Stimulated activated CD4-positive, alpha-beta T cell treated with anti-CD3 and anti-CD28 coated beads, Interleukin-15, amount 100 ng/mL, for 24 hours (primary cell): ENCODE measurements at places on chromosomes 4 and X.

DNA sequence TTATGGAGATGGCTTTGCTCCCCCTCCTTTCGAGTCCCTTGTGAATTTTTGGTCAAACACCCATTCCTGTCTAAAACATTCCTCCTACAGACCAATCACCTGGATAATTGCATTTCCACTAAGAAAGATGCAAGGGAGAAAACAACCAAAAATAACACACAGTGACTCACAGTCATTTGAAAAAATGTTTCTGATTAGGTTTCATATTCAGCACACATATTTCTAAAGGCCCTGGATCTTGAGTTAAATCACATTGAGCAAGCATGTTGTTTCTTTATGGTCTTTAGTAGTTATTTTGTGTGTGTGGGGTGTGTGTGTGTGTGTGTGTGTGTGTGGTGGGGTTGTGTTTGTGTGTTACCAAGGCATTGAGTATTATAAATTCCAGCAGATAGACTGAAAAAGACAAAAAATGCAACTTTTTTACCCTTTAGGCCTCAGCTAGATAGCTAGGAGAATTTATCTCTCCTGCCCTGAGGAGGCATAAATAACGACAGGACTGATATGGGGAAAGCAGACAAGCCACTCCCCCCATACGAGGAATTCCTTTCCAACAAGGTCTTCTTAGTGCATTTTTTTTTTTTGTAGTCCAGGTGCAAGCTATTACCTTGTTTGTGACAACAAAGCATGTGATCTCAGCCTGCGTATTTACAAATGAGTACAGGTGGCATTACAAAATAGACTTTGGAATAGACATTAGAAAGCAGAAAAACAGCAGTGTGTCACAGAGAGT is 265.4 kb upstream of the ADGRL3 start:
- DNase-seq = no peak

- no peak for DNase-seq
These were observed 10.6 kb downstream of the OTC start for GRCh38 chrX:38363046-38363445.

DNA sequence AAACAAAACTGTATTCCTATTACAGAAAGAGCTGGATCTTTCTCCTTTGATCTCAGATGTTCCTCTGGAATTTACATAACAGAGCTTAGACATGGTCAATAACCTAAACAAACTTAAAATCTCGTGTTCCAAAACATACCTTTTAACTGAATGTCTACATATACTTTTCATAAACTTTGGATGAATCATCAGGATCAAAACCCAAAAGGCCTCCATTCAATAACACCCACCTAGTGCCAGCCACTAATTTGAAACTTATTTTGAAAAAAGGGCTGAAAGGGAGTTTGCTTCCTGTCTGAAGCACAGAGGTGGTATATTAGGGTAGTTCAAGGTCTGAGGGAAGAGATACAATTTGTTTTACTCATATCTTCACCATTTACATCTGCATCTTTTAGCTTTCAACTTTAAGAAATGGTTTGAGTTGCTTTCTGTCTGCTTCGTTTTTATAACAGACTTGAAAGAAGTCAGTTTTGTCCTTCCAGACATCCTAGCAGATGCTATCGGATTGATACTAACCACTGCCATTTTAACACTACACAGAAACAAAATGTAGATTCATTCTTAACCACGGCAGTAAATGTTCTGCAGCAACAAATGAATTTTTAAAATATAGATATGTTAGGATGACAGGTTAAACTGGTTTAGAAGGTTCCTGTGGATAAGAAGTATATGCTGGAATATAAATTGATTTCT is 242.8 kb upstream of the DKK2 start:
- DNase-seq = no peak

- DNase-seq = no peak
These were observed 223.4 kb downstream of the VEGFC start for GRCh38 chr4:176569301-176569700.

DNA sequence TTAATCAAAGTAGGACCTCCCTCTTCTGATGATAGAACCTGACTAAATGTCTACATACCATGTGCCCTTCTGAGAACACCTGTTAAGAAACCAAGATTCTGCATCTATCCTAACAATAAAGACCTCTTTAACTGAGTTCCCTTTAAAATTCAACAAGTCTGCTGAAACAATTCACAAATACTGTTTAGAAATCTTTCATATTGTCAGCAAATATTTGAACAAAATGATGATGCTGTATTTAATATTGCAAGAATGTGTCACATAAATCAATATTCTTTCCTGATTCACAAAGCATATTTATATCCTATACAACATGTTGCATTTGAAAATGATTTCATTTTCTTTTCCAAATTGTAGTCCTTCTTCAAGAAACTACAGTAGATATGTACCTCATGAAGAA is 59.6 kb upstream of the BMPR1B start:
- no peak for DNase-seq

- no peak for DNase-seq
These were observed 42.5 kb upstream of the MAP3K15 start for GRCh38 chrX:19557822-19558221.

DNA sequence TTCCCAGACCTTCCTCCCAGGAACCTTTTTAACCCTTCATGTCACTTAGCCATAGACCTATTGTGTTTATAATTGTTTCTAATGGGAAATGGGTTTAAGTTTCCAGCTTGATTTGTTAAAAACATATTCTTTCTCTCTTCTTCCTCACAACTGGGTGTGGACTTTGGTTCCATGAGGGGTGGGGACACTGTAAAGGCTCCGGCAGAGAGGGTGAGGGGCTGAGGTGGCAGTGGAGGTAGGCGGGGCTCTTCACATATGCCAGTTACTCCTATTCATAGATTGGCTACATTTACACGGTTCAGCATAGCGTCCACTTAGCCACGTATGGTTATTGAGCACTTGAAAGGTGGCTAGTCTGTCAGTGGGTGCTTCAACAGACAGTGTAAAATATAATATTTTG is 7.8 kb downstream of the INTS6L start:
- no peak for DNase-seq

GRCh38 chrX:111123125-111123524 is 27.1 kb downstream of the PAK3 start:
- DNase-seq = no peak

GRCh38 chrX:110755061-110755460 is 40.6 kb downstream of the CHRDL1 start:
- DNase-seq = no peak

DNA sequence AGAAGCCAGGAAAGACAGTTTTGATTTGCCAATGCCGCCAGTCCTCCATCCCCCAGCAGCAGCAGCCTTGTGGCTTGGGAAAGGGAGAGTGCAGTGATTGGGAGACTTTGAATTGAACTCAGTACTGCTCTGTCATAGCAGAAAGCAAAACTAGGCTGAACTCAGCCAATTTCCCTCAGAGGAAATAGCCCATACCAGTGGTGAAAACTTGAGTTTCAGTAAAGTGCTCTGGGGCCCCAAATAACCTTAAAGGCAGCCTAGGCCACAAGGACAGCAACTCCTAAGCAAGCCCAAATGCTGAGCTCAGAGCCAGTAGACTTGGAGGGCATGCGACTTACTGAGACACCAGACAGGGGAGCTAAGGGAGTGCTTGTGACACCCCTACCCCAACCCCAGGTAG is 2.0 kb upstream of the PROM1 start:
- DNase-seq = no peak

- peak; percentile 87 for DNase-seq
These were observed 35.7 kb upstream of the TBC1D14 start for GRCh38 chr4:6873792-6874461.

DNA sequence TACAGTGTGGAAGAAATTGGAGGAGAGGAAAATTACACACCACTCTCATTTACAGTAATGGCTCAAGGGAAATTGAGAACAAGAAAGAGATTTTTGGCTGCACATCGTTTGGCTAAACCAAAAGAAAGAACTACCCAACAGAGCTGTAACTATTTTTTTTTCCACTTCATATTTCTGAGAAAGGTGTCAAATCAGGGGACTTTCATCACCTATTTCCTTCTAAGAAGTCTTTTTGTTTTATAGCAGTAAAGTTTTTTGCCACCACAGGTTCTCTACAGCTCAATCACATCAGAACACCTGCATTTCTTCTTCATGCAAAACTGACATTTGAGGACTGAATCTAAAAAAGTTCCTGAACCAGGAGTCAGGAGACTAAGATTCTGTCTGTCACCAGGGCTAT is 57.5 kb upstream of the TNIP3 start:
- no peak for DNase-seq

DNA sequence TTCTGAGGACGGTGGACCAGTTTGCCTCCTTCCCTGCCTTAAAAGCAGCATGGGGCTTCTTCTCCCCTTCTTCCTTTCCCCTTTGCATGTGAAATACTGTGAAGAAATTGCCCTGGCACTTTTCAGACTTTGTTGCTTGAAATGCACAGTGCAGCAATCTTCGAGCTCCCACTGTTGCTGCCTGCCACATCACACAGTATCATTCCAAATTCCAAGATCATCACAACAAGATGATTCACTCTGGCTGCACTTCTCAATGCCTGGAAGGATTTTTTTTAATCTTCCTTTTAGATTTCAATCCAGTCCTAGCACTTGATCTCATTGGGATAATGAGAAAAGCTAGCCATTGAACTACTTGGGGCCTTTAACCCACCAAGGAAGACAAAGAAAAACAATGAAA is 255.3 kb downstream of the RAPGEF2 start:
- DNase-seq = no peak

DNA sequence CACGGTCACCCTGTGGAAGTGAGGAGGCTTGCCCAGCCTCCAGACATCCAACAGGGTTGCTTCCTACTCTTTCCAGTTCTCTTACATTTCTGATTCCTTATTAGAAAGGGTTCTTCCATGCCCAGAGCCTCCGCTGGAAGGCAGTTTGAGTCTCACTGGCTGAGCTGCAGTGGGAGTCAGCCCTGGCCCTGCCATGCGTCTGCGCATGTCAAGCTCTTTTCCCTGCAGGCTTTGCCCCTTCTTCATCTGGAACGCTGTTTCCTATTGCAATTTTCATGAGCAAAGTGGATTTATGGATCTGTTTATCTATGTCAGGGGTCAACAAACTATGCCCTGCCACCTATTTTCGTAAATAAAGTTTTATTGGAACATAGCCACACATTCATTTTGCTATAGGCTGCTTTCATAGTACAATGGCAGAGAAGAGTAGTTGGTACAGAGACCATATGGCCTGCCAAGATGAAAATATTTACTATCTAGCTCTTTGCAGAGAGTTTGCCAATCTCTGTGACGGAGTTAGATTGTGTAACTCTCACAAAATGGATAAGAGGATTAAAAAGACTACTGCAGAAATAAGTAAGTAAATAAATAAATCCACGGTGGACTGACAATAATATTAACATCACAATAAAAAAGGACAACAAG is 3.9 kb upstream of the CHRNA9 start:
- DNase-seq = no peak

DNA sequence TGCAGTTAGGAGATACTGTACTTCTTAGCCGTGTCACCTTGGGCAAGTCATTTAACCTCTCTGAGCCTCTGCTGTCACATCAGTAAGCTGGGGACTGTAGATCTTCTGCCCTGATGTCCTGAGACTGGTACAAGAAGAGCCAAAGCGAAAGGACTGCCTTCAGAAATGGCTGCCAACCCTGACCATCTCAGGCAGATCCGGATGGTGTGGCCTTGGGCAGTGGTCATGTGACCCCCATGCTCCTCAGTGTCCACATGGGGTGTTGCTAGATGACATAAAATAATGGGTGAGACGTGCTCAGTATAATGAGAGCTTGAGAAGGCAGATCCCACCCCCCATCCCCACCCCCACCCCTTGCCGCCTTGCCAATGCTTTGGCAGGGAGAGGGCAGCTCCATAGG is 60.4 kb upstream of the MTM1 start:
- no peak for DNase-seq

DNA sequence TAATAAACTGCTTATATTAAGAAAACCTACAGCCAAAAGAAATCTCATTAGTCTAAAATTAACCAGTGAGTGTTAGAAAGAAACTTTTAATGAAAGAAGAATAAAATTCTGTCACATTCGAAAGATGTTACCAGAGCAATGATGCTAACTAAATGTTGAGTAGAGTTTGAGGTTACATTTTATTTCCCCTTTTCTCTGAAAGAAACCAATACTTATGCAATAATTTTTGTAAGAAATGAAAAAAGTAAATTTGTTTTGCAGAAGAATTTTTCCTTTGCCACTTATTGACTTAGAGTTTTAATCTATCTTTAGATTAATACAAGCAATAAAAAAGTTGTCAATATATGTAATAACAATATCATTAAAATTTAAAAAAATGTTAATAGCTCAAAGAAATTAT is 574.0 kb upstream of the GALNTL6 start:
- DNase-seq = no peak

DNA sequence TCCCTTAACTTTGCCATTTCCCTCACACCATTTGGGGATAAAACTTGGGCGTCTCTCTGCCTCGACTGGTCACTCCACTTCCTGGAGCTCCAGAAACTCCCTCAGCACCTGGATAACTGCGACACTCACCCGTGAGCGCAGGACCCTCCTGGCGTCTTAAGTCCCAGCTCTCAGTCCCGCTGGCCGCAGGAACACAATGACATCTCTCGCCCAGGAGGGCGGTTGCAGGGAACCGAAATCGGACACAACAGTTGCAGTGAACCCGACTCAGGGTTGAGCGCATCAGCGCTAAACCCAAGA is 370.9 kb upstream of the SMIM31 start:
- DNase-seq = no peak

- DNase-seq = no peak
These were observed 226.7 kb upstream of the MAD2L1 start for GRCh38 chr4:120293341-120293740.

DNA sequence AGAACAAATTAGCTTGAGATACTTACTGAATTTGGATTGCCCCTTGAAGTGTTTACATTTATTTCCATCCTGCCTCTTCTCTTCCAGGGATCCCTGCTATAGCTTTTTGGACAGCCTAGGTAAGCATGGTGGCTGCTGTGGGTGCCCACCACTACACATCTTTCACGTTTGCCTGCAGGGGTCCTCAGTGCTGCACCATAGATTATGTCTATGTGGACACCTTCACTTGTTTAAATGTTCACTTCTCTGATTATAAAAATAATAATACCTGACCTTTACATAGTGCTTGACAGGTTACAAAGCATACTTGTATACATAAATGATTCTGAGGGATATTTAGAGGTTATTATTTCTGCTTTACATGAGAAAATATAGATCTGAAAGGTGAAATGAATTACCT is 67.9 kb upstream of the SLC4A4 start:
- DNase-seq = peak; percentile 29

- DNase-seq = no peak
These were observed 303.5 kb upstream of the HS3ST1 start for GRCh38 chr4:11732155-11732554.

GRCh38 chrX:22059775-22060174 is 27.6 kb downstream of the PHEX start:
- no peak for DNase-seq

- no peak for DNase-seq
These were observed 80.5 kb upstream of the PPARGC1A start for GRCh38 chr4:23970201-23970850.

DNA sequence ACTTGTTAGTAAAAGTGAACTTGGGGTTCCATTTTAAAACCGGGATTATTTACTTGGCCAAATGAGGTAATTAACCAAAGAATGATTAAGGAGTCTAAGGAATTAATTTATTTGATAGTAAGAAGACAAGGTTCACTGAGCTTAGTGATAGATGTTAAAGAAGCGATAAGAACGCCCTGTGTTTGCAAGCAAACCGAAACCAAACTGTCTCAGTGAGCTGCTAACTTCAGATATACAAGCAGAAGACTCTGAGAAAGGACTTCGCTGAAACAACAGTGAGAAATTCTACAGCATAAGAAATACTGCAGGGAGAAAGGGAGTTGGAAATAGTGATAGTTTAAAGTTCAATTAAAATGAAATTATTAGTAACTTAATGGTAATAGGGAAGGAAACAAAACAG is 37.6 kb upstream of the SHISA3 start:
- no peak for DNase-seq
